ENCODE measurements at places on chromosomes 11 and 22.
A peak's percentile ranks its signal among the peaks of the same experiment; 100 is the strongest.

- no peak for DNase-seq
Observed at GRCh38 chr11:75347781-75348566, 3.5 kb downstream of the ARRB1 start.

- DNase-seq, result no peak
Observed at GRCh38 chr22:39409516-39410029, 10.0 kb downstream of the TAB1 start.

GRCh38 chr22:28951969-28952521, 68.7 kb downstream of the ZNRF3 start:
- no peak for DNase-seq

- no peak for DNase-seq
Observed at GRCh38 chr11:73160005-73160760, 18.1 kb upstream of the FCHSD2 start.

GRCh38 chr11:71193431-71193830, 58.9 kb downstream of the SHANK2 start:
- no peak for DNase-seq

DNA sequence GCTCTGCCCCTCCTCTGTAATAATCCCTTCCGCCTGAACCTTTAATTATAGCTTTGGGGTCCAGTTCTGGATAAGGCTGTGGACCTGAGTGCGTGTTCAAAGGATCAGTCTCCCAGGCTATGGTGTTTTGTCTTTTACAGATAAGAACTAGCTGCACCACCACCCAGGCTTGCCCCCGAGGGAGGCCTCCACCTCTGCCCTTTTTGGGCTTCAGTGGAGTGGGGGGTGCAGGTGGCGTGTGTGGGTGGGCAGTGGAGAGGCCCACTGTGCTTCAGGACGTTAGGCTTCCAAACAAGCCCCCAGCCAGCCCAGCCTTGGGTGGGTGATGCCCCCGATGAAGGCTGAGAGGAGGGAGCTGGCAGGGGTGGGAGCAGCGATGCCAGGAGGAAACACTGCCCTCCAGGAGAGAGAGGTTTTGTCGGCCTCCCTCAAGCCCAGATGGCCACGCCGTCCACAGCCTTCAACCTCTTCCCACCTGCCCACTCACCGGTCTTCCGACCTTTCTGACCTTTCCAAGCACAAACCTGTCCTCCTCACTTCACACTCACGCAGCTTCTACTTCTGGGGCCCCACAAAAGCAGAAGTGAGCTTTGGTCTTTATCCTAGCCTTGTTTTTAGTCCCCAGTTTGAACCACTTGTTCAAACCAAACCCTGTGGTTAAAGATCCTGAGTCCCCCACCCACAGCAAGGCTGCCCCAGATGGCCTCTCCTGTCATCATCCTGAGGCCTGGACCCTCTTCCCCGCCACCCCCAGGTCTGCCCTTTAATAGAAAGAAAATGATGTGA, 20.4 kb downstream of the PSMD13 start:
- no peak for DNase-seq

GRCh38 chr22:36065775-36066544, 37.3 kb upstream of the RBFOX2 start:
- peak; percentile 90 for DNase-seq

GRCh38 chr22:42437488-42438292, 5.5 kb upstream of the NFAM1 start:
- no peak for DNase-seq

DNA sequence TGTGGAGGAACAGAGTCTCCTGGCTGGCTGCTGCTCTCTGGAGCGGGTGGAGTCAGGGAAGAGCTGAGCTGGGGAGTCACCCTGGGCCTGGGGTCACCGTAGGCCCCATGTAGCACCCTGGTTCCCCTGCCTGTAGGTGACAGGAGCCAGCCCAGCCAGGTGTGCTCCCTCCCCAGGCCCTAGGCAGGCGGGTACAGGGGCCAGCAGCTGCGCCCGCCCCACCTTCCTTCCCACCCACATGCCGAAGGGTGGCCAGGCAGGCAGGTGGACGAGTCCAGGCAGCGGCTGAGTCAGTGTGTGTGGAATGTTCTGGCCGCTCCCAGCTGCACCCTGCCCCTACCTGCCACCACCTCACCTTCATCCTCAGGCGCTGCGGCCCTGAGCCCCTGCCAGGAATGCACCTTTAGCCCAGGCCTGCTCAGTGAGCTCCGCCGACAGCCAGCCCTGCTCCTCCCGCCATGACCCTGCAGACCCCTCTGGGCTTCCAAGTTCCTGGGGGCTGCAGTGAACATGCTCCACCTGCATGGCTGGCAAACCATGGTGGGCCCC, 654 bp upstream of the SYT8 start:
- DNase-seq, result peak; percentile 98

DNA sequence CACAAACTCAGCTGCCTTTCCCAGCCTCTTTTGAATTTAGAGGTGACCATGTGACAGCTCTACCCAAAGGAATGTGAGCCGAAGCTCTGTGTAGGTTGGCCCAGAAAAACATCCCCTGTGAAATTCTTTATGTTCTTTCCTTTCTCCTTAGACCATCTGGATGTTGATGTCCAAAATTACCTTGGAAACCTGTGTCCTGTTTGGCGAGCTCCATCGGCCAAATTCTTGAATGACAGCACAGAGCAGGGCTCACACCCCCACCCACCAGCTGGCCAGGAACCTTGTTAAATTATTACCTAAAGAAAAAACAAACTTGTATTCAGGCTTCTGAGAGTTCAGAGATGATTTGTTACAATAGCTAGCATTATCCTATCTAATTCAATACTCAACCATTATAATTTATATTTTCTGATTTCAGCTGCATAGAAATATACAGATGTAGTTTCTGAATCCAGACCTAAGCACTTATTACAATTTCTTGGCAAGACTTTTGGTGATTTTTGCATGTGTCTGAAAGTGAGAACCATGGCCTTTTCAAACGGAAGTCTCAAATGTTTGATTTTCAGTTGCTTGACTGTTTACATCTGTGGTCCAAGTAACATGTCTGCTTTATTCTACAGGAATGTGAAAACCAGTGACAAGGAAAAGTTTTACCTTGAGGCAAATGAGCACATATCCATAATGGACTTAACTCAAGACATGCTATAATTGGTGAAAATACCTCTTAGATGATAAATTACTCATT, 554.2 kb downstream of the NTM start:
- DNase-seq, result no peak

DNA sequence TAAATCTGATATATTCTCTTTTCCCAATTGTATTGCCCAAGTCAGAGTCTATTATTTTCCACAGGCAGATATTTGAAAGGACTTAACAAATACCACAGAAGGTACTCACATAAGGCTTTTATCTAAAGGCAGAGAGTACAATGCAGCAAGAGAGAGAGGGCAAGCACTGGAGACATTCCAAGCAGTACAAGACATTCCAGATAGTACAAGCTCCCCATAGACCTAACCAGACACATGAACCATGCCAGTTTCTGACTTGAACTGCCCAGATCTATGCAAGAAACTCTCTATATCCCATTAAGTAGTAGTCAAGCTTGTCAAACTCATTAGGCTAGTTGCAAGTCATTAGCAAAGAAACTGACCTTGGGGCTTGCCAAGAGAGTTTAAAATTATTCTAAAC, 11.2 kb upstream of the MS4A6E start:
- DNase-seq, result no peak

DNA sequence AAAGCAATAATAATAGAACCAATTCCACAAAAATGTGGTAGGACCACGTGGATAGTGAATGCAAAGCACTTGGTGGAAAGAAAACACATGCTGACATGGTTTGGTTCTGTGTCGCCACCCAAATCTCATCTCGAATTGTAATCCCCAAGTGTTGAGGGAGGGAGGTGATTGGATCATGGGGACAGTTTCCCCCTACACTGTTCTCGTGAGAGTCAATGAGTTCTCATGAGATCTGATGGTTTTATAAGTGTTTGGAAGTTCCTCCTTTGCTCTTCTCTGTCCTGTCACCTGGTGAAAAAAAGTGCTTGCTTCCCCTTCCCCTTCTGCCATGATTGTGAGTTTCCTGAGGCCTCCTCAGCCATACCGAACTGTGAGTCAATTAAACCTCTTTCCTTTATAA, 421.9 kb upstream of the CADM1 start:
- DNase-seq, result no peak

DNA sequence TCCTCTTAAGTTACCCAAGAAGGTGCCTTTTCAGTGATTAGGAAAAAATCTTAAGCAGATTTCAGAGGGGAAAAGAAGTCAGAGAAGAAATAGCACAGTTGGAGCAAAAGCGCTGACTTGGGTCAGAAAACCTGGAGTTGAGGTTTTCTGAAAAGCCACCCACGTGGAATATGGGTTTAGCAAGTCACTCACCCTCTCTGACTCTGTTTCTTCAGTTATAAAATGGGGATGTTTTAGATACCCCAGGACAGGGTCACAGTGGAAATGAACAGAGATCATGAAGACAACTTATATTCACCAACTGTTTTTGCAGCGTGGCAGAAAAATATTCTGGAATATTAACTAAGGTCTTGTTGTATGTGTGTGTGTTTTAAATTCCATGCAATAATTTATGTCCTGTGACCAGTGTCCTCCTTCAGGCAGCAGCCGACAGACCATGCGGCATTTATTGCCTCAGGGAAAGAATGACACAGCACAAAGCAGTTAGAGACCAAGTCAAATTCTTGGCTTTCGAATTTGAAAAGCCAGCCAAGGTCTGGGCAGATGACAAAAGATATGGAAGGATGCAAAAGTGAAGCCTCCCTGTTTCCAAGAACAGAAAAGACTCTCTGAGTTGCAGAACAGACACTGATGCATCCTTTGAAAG, 119.9 kb downstream of the MIAT start:
- DNase-seq, result no peak

GRCh38 chr11:86476109-86476861, 101.6 kb downstream of the CCDC81 start:
- no peak for DNase-seq

DNA sequence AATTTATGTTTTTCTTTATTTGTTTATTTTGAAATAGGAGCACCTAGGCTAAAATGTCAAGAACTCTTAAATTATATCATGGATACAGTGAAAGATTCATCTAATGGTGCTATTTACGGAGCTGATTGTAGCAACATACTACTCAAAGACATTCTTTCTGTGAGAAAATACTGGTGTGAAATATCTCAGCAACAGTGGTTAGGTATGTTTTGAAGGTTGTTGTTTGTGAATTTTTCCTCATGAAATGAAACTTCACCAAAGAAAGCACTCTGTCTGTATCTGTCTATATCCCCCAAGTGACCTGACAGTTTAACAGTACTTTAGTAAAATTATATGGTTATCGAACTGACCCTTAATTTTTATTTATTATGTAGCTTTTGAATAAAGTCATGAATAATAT, 12.8 kb downstream of the ATM start:
- no peak for DNase-seq

Measured in RWPE2 (cell line).